ENCODE measurements at places on chromosomes 6 and 20.

- no peak for DNase-seq
These were observed 4.9 kb upstream of the GRM4 start for GRCh38 chr6:34150766-34151165.

DNA sequence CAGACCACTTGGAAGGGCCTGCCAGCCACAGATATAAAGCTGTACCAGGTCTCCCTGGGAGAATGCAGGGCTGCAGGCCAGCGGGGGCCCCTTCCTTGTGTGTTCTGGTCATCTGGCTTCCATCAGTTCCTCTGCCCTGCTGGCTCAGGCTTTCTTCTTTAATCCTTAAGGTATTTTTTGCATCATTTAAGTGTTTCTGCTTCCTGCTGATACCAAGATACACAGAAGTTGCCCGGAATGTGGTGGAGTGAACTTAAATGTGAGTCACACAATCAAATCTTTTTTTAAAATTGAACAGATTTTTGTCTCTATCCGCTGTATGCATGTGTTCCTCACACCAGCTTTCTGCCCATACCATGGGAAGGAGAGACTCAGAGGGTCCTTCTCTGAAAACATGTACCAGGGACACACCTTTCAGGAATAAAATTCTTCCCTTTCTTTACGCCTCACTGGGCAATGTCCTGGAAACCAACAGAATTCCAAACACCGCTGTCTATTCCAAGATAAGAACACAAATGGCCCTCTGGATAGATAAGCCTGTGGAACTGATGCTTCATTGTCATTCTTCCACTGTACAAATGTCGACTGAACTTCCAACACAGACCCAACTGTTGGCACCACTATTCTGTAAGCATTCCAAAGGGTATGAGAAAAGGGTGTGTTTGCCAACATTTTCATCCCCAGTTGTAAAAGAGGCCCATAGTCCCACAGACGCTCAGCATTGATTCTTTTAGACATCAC is 206.2 kb upstream of the MYLIP start:
- DNase-seq = no peak

GRCh38 chr6:39314273-39314795 is at the start of gene KCNK17:
Gene KCNK17 (minus strand): TSS chr6:39314419. CDS start chr6:39314320, 99 bp downstream.
- no peak for DNase-seq

DNA sequence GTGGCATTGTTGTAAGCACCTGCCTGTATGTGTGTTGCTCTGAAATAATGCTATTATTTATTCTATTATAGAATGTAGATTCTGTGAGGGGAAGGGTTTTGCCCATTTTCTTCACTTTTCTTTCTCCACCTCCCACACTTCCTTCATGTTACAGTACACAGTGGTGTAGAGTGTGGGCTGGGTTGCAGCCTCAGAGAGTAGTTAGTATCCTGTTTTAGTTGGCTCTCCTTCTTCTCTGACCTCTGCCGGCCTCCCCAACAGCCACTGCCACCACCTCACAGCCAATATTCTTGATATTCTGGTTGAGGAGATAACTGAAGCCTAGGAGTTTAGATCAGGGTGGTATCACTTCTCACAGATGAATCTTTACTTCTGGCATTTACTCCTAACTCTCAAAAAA is 143.4 kb downstream of the BCKDHB start:
- no peak for DNase-seq

GRCh38 chr6:165634101-165634880 is 28.8 kb downstream of the PDE10A start:
- no peak for DNase-seq

GRCh38 chr6:131129689-131130553 is 5.3 kb upstream of the AKAP7 start:
- no peak for DNase-seq

GRCh38 chr6:127812985-127813698 is 87.7 kb downstream of the THEMIS start:
- no peak for DNase-seq

GRCh38 chr6:12891595-12891994 is 175.0 kb downstream of the PHACTR1 start:
- no peak for DNase-seq

DNA sequence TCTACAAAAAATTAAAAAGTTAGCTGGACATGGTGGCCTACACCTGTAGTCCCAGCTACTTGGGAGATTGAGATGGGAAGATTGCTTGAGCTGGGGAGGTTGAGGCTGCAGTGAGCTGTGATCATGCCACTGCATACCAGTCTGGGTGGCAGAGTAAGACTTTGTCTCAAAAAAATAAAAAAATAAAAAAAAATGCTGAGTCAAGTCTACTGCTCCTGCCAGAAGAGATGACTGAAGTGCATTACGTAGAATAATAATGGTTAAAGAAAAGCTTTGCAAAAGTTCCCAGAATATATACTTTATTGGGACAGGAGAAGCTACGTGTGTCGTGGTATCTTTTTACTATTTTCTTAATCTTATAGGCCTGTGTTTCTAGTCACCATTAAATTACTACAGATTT is 125.3 kb downstream of the SLC16A10 start:
- no peak for DNase-seq

- DNase-seq = no peak
These were observed 838 bp downstream of the STMN3 start for GRCh38 chr20:63652192-63652980.

DNA sequence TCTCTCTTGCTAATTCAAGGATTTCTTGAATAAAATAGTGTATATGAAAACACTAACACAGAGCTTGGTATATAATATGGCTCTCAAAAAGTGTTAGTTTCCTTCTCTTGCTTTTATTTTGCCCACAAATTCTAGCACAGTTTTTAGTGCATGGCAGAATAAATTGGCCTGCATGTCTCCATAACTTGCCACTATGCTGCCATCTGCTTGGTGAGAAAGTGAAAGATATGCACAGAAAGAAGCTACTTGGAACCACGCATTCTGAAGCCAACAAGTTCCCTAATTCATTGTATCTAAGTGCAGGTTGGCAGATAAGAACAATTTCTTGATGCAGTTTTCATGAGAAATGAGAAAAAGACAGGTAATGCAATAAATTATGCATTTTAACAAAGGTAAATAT is 101.2 kb downstream of the EPHA7 start:
- no peak for DNase-seq

Measured in upper lobe of left lung (tissue), 6 donors.